CD4-positive, alpha-beta T cell treated with Interleukin-21 for 1 hour (primary cell): ENCODE measurements at places on chromosomes 6 and 20.

GRCh38 chr6:74431873-74432580 lies 736.0 kb downstream of the CD109 start:
- no peak for DNase-seq

- no peak for DNase-seq
Observed at GRCh38 chr6:39684790-39685488, 40.3 kb downstream of the KIF6 start.

DNA sequence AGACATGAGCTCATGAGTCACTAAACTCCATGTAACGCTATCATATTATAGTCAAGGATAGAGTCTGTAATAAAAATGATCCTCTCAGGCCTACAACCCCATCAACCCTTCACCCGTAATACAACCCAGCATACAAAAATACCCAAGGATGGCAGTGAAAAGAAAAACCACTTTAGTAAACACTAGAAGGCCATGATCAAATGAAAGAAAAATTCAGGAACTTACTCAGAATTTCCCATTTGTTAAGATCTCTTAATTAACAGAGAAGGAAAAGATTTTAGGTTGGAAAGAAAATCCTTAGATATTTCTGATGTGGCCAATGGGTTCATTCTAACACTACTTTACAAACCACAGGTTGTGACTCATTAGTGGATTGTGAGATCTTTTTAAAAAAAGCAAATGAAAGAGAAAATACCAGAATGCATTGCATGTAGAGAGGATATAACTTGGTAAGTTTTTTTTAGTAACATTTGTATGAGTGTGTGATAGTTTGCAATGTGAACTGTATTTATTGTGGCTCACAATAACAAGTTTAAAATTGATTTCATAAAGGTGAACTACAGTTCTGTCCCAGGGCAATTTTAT lies 8.0 kb upstream of the UBE2J1 start:
- no peak for DNase-seq

DNA sequence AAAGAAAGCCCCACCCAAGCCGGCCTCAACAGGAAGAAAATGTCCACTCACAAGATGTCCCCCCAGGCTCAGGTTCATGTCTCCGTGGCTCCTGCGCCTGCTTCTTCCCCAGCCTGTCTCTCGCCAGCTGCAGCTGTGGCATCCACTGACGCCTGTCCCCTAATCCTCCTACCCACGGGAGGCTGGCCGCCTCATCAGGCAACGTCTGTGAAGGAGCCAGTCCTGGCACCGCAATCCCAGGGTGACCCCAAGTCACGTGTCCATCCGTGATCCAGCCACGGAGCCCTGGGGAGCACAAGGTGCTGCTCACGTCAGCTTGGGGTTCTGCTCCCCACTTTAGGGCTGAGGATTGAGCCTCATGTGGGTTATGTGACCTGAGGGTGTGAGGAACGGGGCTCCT lies 640.3 kb downstream of the CDH26 start:
- DNase-seq = no peak

GRCh38 chr20:15141861-15142260 lies 804.4 kb upstream of the FLRT3 start:
- DNase-seq = no peak

DNA sequence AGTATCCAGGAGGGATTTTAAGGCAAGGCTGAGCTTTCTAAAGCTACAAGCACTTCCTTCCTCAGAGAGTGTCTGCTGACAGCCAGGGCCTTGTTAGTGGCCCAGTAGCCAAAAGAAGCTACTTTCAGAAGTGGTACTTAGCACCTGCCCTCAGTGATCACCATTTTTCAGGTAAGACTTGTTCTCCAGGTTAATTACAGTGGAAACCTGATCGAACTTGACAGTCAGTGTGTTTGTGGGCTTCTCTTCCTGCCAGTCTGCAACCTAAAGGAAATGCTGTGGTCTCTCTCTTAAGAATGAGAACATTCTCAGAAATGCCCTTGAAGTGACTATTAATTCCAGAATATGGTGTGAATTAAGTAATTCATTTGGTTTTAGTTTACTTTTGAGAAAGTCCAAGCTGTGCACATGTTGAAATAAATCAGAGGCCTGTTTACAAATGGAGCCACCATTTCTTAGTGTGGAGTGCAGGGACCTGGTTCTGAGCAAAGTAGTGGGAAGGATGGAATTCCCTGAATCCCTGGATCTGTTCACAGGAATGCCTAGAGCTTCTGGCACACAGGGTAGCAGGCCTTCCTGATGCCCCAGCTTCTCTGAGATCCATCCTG lies 185.3 kb upstream of the AGPAT4 start:
- no peak for DNase-seq

DNA sequence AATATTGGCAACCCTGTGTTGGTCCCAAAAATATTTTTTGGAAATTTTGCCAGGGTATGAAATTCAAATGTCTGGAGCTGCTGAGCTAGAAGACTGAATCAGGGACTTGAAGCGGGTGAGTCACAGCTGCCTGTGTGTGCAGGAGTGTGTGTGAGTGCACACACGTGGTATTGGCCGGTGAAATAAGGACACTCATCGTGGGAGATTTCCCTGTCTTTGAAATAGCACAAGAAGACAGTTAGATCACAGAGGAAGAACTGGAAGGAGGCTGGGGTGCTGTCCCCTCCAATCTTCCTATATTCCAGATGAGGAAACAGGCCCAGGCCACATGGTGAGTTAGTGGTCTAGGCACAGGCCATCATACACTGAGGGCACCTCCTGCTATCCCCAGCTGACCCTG lies 123.8 kb upstream of the MLN start:
- DNase-seq = no peak

- no peak for DNase-seq
Observed at GRCh38 chr6:155628306-155628705, 172.7 kb upstream of the NOX3 start.

DNA sequence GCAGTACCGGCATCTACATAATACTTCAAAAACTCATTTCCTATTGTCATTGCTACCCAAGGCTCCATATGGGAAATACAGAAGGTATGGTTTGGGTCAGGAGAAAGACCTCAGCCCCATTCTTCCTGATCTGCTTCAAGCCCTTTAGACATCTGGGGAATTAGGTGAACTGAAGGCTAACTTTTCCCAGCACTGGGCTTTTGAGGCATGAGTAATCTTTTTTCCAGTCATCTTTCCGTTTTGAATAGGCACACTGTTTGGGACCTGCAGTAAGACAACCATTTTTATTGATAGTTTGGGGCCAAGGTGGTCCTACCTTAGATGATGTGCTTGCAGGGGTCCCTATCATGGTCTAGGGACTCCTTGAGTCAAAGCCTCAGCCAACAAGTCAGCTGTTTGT lies 198.4 kb downstream of the HAO1 start:
- DNase-seq = no peak

DNA sequence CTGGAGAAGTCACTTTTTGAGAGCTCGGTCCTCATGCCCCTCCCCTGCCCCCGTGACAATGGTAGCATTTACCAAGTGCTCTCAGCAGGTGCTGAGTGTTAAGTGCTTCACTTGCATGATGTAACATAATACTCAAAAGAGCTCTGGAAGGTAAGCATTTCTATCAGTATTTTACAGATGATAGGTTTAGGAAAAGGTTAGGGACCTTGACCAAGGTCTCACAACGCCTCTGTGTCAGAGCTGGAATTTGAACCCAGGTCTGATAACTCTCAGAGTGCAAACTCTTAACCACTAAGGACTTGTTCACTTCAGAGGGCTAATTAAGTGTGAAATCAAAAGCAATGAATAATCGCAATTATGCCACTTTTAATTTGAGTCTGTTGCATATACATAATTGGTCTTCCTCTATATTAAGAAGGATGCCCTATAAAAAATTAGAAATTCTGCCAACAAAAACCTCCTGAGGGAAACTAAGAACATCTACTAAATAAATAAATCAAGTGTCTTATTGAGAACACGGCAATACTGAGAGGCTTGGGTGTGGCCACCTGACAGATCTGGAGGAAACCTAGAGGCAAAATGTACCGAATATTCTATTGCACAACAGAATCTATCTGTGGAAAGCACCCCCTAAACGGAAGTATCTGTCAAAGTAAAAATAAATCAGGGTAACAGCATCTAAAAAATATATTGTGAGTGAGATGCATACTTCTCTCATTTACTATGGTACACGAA lies 109.8 kb downstream of the BACH2 start:
- DNase-seq = peak; percentile 51

- no peak for DNase-seq
Observed at GRCh38 chr6:164640956-164641355, 668.4 kb downstream of the C6orf118 start.

DNA sequence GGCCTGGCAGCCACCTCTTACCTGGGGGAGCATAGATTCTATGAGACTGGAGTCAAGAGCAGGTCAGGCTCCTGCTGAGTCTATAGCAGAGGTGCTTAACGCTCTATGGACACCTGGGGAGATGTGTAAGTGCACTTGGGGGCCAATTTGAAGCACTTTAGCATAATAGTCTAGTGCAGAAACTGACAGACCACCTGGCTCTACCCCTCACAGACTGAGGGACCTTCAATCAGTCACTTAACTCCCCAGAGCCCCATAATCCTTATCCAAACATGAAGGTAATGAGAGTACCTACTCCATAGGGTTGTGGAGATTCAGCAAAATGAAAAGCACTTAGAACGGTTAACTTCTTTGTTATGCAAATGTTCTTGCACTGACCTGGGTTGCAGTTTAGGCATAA lies 87.3 kb upstream of the SLC22A16 start:
- DNase-seq = no peak

- DNase-seq = no peak
Observed at GRCh38 chr20:32445539-32446273, 87.6 kb downstream of the ASXL1 start.

- no peak for DNase-seq
Observed at GRCh38 chr20:24118034-24118433, 129.5 kb upstream of the GGTLC1 start.

DNA sequence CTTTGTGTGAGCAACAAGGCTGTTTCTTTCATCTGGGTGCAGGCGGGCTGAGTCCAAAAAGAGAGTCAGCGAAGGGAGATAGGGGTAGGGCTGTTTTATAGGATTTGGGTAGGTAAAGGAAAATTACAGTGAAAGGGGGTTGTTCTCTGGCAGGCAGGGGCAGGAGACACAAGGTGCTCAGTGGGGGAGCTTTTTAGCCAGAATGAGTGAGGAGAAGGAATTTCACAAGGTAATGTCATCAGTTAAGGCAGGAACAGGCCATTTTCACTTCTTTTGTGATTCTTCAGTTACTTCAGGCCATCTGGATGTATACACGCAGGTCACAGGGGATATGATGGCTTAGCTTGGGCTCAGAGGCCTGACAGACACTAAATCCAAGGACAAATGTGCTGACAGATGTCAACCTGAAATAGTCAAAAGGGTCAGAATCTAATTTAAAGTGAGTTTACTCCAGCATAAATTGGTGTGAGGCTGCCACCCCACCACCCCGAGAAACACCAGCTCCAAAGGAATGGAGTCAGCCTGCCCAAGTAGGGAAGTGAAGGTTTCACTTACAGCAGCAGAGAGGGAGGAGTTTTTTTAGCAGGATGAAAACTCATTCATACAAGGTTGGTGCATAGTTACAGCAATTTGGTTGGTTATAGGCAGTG lies 560.0 kb upstream of the CDH4 start:
- no peak for DNase-seq

GRCh38 chr6:136728033-136728939 lies 64.0 kb downstream of the MAP3K5 start:
- no peak for DNase-seq

- DNase-seq = no peak
Observed at GRCh38 chr6:30005482-30005881, 55.6 kb upstream of the POLR1H start.

- no peak for DNase-seq
Observed at GRCh38 chr20:37571033-37571432, 43.4 kb upstream of the BLCAP start.

GRCh38 chr6:81801489-81801888 lies 49.0 kb upstream of the TENT5A start:
- no peak for DNase-seq

- DNase-seq = no peak
Observed at GRCh38 chr6:106913111-106913510, 61.4 kb downstream of the CD24 start.

- no peak for DNase-seq
Observed at GRCh38 chr6:3334555-3334954, 75.8 kb downstream of the PSMG4 start.

GRCh38 chr6:167736486-167737204 lies 90.1 kb upstream of the AFDN start:
- no peak for DNase-seq

- DNase-seq = no peak
Observed at GRCh38 chr6:15242937-15243614, 2.8 kb upstream of the JARID2 start.

DNA sequence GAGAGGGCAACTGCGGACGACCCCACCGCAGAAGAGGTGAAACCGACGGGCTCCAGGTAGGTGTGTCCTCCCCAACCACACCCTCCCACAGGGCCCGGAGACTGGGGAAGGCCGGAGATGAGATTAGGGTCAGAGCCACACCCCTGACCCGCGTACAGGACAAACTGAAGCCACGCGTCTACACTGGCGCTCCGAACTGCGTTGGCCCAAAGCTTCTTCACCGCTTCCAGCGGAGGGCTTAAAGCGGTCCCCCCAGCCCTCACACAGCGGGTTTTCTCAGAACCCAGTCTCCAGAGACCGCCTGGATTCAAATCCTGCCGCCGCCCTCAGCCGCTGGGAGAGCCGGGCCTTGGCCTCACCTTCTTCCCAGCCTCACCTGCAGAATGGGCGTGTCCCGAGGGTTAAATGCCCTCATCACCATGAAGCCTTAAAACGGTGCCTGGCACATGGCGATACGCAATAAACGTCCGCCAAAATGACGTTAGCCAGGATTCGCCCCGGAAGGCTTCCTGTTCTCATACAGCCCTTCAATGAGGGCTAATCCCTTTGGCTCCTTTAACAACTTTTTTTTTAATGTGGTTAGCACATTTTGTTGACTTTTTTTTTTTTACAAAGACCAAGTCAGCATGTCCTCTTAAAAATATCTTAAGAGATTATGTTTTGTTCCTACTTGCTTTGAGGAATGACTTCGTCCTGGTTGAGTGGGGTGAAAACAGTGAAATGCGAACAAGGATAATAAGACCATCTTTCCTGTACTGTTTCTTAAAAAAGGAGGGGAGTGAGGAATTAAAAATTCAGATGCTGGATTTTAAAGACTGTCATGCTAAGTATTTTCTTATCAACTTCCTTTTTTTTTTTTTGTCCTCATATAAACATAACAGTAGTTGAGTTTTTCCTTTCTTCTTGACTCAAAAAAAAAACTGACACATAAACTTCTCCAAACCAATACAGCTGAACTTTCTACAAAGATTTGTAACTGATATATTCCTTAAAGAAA lies 15.1 kb upstream of the ZNF217 start:
- DNase-seq = peak; percentile 63
